HuH-7 (cell line): ENCODE measurements at places on chromosomes 1 and 21.

DNA sequence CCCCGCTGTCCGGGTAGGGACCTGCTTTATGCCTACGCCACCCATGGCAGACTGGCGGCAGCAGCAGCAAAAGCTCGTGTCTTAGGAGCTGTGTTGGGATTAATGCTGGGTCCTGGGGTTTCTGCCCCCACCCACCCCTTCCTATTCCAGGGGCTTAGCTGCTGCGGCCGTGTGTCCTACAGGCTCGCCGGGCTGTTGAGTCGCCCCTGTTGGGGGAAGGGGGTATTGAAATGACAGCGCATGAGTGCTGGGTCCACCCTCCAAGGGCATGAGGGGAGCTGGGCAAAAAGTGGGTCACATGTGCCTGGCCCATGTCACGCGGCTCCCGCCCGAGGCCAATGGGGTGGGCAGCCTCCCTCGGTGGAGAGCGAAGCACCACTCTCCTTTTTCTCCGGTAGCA is 118.3 kb upstream of the COL6A1 start:
- DNase-seq = no peak

DNA sequence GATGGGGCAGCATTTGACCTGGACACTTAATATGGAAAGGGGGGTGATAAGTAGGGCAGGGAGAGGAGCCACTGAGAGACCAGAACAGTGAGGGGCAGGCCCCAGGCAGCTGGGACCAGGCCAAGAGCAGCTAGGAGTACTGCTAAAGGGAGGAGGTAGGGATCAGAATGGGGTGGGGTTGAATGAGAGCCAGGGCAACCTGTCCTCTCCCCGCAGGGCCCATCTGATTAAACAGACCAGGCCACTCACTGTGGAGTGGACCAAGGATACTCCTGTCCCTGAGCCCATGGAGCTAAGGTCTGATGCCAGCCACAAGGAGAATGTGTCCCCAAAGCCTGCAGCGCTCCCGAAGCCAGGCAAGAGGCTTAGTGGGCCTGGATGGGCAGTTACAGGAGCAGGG is 2.1 kb downstream of the C1orf167 start:
- DNase-seq = no peak

GRCh38 chr1:168958562-168959289 is 147.8 kb upstream of the ATP1B1 start:
- DNase-seq = no peak

DNA sequence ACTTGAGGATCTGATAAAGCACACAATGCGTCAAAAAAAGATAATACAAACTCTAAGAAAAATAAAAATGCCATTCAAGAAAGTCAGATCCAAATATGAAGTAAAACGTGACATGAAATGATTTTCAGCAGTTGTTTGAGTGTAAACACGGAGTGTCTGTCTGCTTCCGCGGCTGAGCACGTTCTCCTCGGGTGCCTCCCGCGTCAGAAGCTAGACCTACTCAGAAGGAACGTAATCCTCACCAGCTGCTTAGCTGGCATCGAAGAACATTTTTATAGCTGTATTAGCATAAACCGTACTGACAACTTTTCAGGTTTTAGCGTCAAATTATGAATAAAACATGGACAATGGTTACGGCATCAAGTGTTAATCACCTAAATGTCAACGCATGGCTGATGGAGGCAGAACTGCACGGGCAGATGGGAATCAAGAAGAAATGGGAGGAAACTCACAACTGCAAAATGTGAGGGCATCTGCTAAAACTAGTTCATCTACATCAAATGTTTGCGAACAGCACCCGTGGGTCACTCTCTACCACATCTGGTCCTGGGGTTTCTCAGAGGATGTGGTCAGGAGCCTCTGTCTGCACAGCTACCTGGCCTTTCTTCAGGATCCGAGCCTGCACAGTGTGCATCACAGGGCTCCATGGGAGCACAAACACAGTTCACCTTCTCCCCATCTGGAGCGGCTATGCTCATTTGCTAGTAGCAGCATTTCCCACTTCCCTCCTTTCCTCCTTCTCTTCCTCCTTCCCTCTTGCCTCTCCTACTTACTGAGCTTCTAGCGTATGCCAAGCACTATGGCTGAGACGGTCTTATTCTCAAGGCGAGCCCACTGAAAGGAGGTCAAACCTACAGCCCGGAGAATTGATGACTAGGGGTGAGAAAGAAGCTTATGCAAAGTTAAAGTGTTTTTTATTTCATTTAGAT is 40.0 kb downstream of the RCAN1 start:
- DNase-seq = no peak

DNA sequence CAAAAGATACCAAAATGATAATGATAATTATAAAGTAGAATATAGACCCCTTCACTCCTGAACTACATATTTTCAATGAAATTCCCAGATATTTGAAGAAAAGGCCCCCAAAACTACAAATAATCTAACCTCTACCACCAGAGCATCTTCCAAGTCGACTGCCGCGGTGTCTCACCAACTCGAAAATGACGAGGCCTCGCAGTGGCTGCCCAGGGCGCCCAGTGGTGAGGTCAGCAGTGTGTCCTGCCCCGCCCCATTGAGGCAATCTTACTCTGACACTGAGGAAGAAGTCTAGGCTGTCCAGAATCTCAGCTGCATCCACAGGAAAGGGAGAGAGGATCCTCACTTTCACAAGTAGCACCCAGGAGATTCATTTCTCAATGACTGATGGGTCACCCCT is 5.2 kb downstream of the DUSP10 start:
- no peak for DNase-seq

DNA sequence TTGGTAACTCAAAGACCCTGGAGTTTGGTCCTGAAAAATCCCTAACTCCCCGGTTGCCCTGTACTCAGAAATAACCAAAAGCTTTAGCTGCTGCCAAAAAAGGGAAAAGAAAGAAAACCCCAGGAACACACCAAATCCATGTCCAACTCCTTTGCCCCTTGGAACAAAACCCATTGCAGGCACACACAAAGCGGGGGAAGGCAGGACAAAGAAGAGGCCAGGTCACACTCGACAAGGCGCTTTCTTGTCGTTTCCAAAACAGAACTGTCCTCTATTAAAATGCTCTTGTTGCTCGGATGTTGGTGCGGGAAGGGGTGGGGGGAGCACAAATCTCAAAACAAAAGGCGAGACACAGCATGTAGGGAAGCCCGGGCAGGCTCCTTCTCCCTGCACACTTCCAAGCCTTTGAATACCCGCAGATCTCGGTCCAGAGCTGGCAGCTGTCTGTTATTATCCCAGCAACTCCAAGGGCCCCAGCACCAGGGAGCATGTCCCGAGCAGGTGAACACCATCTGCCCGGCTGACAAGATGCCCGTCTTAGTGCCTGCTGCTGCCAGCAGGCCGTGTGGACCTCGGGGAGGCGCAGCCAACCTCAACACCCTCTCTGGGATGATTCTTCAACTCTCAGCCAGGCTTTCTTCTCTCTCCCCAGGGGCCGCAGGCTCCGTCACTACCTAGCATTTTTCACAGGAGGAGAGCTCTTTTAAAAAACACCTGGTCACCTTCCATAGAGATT is 96.4 kb downstream of the SSBP3 start:
- no peak for DNase-seq

- DNase-seq = no peak
Observed at GRCh38 chr1:12634156-12634555, 9.7 kb upstream of the AADACL4 start.

- DNase-seq = no peak
Observed at GRCh38 chr1:236550961-236551851, 27.4 kb downstream of the LGALS8 start.
